Hematopoietic multipotent progenitor cell (in vitro differentiated cells): ENCODE measurements at places on chromosomes 16 and 17.

- no peak for DNase-seq
Measured at GRCh38 chr17:77358801-77359200, 218.0 kb downstream of the SEC14L1 start.

- no peak for DNase-seq
Measured at GRCh38 chr16:21634216-21634615, 18.2 kb downstream of the IGSF6 start.

- DNase-seq = peak; percentile 83
Measured at GRCh38 chr17:39753514-39754160, 15.9 kb downstream of the GRB7 start.

DNA sequence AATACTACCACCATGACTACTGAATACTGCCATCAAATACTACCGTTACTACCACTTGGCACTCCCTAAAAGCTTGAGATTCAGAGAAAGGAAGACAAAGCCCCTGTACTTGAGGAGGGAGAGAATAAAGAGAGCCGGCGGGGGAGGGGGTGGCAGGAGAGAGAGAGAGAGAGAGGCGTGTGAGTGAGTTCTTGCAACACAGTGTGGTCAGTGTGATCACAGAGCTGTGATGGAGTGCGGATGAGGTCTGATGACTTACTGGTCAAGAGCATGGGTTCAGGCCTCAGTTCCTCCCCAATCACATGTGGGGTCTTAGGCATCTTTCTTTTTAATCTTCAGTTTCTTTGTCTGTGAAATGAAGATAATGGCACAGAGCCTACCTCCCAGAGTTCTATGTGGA, 19.2 kb downstream of the PRKCB start:
- no peak for DNase-seq

GRCh38 chr16:54336631-54337204, 50.1 kb upstream of the IRX3 start:
- no peak for DNase-seq

GRCh38 chr17:40450175-40450574, 6.9 kb downstream of the IGFBP4 start:
- DNase-seq = no peak

DNA sequence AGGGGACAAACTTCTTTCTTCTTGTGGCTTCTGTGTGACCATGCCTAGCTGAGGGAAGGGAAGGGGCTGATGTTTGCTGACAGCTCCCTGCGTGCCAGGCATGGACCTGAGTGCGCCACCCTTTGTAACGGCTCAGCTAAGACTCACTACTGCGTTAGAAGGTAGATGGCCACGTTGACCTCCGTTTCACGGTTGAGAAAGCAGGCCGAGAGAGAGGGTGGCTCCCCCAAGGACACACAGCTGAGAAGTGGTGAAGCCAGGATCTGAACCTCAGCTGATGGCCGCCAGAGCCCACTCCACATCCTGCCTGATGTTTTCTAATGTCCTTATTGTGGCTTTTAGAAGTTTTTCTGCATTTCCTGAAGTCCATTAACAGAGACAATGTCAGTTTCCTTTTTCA, 45.1 kb downstream of the RGS9 start:
- DNase-seq = no peak

DNA sequence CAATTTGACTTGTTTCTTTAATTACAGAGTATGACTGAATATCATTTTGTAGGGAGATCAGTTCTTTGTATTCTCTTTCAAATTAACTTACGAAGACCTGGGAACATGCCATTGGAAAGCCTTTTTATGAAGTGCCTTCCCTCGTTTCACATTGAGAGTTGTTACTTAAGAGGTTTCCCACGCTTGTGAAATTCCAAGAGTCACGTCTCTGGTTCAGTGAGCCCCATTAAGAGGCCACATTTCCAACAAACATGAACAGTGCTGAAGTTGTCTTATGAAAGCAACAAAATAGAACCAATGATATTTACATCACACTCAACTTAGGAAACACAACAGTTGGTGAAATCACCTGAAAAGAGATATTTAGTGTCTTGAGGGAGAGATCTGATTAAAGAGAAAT, 334.1 kb downstream of the TOX3 start:
- DNase-seq = no peak

DNA sequence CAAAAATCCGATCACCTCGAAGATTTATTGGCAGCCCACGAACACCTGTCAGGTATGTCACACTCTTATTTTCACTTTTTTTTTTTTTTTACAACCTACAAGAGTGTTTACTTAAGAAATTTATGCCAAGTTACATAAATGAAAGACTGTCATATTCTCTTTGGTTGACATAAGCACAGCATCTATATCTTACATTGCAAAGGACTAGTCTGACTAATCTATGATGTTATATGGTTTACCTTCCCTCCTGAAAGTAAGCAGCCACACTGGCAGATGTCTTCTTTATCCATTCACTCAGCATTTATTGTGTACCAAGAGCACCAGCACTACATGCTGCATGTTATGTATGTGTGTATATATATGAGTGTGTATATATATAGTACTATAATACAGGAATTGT, 156.3 kb downstream of the CDRT15L2 start:
- no peak for DNase-seq

- no peak for DNase-seq
Measured at GRCh38 chr16:65098916-65099315, 22.9 kb downstream of the CDH11 start.

DNA sequence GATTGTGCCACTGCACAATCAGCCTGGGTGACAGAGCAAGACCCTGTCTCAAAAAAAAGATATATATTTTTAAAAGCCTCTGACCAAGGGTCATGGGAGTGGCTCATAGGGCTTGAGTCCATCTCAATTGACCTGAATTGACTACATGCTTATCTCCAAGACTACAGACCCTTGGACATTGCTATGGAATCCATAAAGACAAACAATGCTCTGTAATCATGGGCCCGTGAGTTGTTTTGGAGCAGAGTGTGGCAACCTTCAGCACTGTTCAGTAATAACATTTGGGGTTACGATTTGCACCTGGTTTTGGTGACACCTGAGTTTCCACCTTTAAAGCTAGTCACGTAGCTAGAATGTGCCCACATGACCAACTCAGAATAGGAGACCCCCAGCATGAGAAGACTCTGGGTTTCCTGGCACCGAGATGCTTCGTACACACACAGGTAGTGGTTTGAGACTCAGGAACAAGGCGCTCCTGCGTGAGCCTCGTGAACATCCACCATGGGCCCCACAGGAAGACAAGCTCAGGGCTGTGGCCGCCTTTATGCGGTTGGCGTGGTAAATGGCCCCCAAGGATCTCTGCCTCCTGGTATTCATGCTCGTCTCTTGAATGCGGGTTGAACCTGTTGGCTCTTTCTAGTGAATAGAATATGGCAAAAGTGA, 66.6 kb upstream of the RPH3AL start:
- peak; percentile 60 for DNase-seq

GRCh38 chr17:1919201-1919600, 89.4 kb downstream of the RPA1 start:
- no peak for DNase-seq

DNA sequence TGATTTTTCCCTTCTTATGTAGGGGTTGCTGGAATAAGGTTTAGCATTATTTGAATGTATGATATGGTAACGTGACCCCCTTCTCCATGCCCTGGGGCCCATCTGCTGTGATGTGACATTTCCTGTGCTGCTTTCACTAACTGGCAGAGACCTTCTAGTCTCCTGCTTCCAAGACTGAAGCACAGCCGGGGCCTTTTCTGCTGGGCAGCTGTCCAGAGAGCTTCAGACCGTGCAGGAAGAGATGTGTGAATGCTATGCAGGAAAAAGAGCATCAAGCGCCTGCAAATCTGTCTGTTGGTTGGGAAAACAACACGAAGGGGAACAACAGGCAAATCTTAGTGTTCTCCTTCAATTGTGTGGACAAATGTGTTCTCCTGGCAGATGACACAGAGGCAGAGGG, 128.5 kb downstream of the SPACA3 start:
- DNase-seq = no peak

- DNase-seq = no peak
Measured at GRCh38 chr17:57294101-57294500, 37.8 kb downstream of the MSI2 start.
